ENCODE measurements at places on chromosomes 4 and X. TPM values are rescaled to one million over a fixed set of nuclear protein-coding genes. Genes with fewer than 3 reads are reported as not detected.
A peak's percentile ranks its signal among the peaks of the same experiment; 100 is the strongest.

Gene NEUROG2
- not detected for total RNA-seq

Gene EDNRA
- 26.6 TPM for total RNA-seq

Gene GPR78
- 0.08 TPM for total RNA-seq

Gene STATH
- not detected for total RNA-seq

Gene FAM156A
- 18.9 TPM for total RNA-seq

Gene MAGIX
- 9.4 TPM for total RNA-seq

Gene HSD17B13
- 0.41 TPM for total RNA-seq

Gene KIF4A
- total RNA-seq, result 1.6 TPM

Gene GAGE13
- total RNA-seq, result not detected

Gene CLGN
- 1.6 TPM for total RNA-seq

Gene AMBN
- total RNA-seq, result not detected

Gene ADAMTS3
- 3.1 TPM for total RNA-seq

Gene KLB
- total RNA-seq, result 0.34 TPM

DNA sequence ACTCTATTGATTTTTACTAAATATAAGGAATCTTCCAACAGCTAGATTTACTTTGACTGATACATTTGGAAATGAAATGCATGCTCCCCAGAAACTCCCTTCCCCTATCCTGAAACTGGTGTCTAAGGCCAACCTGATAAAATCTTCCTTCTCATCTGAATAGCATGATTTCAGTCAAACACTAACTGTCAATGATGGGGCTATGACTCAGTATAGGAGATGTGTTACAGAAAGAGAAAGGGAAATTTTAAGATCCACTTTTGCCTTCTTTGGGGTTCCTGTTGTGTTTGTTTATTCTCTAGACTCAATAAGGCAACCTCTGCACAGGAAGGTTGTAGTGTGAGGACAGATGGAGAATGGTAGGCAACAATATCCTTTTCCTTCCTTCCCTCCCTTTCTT is 160.7 kb downstream of the MOSPD2 start:
- no peak for DNase-seq

DNA sequence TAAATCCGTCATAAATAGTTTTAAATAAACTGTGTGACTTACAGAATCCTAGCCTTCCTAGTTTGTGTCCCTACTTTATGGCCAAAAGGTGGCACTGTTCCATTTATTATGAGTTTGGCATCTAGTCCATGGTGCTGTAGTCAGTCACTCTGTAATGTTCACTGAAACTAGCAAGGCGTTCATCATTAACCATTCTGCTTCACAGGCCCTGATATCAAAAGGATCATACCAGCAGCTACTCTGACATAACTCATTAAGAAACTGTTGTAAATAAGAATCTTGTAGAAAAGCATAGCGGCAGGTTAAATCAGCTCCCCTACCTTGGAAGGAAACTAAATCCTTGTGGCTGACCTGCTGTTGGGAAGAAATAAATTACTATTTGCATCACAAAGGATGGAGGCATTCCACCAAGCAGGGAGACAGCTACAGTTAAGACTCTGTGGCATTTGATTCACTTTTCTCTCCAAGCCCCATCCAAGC is 919.6 kb upstream of the DIAPH2 start:
- DNase-seq, result peak; percentile 57

DNA sequence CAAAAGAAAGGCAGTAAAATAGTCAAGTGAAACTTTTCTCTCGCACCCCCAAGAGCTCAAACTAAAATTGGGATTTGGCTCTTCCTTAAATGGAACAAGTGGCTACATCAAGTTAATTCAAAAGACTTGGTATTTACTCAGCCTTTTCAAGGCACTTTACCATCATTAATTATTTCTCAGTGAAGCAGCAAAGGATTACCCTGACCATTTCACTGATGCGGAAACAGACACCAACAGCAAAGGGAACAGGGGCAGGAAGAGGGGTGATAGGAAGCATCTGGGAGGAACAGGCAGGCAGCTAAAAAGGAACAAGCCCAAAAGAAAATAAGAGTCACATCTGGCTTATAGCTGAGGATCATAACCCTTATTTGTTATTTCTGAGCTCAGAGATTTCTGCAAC is 2.7 kb downstream of the SCML2 start:
- no peak for DNase-seq

GRCh38 chrX:37599729-37600128 is 28.3 kb downstream of the LANCL3 start:
- no peak for DNase-seq

GRCh38 chr4:104472766-104473165 is 21.9 kb downstream of the CXXC4 start:
- no peak for DNase-seq

GRCh38 chr4:22850630-22851029 is 157.9 kb downstream of the GBA3 start:
- no peak for DNase-seq

DNA sequence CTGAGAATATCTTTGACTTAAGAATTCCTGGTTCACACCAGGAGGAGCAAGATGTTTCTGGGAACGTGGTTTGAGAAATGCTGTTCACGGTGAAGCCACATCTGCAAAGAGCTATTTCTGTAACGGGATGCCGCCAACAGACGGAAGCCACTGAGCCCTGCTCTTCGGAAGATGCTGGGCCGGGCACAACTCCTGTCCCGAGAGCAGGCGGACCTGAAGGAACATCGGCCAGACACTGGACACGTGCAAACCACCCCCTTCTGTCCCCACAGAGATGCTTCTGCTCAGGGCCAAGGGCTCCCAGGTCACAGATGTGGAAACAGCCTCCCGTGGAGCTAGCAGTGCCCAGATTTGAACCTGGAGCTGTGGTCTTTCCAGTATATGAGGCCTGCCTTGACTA is 24.3 kb downstream of the HMX1 start:
- DNase-seq, result no peak

DNA sequence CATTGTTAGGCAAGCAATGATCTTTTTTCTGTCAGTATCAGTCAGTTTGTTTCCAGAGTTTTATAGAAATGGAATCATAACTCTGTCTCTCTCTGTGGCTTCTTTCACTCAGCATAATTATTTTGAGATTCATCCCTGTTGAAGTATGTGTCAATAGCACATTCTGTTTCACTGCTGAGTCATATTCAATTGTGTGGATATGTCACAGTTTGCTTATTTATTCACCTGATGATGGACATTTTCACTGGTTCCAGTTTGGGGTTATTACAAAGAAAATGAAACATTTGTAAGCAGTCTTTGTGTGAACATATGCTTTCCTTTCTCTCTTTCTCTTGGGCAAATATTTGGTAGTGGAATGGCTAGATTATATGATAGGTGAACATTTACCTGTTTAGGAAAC is 10.2 kb upstream of the ZNF718 start:
- no peak for DNase-seq

- DNase-seq, result peak; percentile 6
Measured at GRCh38 chr4:42750091-42750490, 93.2 kb upstream of the ATP8A1 start.

DNA sequence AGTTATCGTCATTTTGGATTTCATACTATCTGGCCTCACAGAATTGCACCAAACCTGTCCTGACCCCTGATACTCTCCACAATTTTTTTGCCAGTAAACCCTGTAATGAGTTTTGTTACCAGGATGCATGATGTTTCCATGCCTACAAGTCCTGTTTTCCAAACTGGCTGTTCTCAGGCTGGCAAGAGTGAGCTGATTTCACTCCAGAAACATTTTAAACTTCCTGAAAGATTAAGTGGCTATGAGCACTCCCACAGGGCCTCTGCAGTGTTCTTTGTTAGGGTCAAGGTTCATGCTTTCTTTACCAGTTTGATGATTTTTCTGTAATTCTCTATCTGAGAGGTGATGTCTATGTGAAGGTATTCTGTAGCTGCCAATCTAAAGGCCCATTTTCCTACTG is 31.7 kb upstream of the PDLIM3 start:
- DNase-seq, result no peak

DNA sequence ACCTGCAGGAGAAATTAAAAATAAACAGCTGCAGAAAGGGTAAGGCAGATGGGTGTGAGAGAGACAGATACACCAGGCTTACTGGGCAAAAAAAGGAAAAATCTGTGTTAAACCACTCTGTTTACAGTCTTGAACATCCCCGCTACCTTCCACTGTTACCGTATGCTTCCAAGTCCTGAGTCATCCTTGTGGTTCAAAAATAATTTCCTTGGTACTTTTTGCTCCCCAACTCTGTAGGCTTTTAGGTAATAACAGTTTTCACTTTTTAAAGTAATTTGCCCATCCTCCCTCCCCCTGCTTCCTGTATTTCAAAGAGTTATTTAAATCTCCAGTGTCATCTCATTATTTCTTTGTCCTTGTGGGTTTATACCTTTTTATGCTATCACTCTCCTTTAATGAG is 210.1 kb upstream of the FAT4 start:
- no peak for DNase-seq

- DNase-seq, result peak; percentile 29
Measured at GRCh38 chr4:72390409-72390808, 178.6 kb downstream of the ADAMTS3 start.

- DNase-seq, result no peak
Measured at GRCh38 chr4:182297659-182298058, 54.5 kb downstream of the TENM3 start.

- no peak for DNase-seq
Measured at GRCh38 chr4:106019771-106020170, 124.5 kb downstream of the NPNT start.

GRCh38 chr4:184955116-184955515 is 63.2 kb upstream of the HELT start:
- no peak for DNase-seq

DNA sequence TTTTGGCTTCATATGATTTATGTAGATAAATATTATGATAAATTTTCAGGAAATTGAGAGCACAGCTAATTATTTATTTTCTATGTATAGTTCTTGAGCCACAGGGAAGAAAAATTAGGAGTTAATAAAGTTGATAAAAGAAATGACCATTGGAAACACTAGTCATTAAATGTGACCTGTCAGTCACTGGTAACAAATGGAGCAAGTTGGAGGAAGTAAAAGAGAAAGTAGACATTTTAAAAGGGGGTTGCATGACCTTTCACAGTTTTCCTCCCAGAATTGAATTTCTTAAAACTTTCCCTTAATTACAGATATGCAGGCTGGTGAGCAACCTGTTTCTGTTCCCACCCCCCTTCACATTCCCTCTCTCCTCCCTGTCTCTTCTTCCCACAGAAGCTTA is 5.3 kb downstream of the SMIM9 start:
- DNase-seq, result no peak

DNA sequence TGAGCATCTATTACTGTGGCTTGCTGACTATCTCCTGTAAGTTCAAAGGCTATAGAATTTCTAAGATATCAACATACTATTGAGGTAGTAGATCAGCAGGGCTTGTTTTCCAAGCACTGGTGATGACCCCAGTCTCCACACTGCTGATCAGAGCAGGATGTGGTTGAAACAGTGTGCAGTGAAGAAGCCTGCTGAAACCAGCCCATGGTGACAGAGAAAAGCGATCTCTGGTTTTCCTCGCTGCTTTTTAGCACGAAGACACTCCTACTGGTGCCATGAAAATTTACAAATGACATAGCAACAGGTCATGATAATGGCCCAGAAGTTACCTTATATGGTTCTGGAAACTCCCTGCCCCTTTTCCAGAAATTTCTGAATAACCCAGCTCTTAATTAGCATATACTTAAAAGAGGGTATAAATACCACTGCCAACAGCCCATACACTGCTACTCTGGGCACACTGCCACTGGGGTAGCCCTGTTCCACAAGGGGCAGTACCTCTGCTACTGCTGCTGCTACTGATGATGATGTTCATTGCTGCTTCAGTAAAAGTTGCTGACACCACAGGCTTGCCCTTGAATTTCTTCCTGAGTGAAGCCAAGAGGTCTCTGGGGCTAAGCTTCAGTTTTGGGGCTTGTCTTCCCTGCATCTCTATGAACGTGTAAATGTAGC is 1689.5 kb upstream of the PCDH10 start:
- DNase-seq, result no peak

DNA sequence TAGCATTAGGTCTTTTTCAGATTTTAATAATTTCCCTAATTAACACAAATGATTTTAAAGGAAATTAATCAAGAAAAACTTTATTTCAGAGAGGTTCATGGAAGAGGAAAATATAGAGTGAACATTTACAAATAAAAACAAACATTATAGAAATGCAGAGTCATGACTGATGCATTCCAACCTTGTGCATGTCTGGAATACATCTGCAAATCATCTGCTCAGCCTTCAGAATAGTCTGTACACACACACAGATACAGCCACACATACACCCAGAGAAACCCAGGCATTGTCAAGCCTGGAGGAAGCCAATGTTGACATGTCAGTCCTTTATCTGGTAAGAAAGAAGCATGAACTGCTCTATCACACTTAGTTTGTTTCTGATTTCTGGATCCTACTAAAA is 61.3 kb upstream of the NFKB1 start:
- no peak for DNase-seq

All from left lung (tissue), 14 donors.